ENCODE measurements at places on chromosomes 11 and 22.

DNA sequence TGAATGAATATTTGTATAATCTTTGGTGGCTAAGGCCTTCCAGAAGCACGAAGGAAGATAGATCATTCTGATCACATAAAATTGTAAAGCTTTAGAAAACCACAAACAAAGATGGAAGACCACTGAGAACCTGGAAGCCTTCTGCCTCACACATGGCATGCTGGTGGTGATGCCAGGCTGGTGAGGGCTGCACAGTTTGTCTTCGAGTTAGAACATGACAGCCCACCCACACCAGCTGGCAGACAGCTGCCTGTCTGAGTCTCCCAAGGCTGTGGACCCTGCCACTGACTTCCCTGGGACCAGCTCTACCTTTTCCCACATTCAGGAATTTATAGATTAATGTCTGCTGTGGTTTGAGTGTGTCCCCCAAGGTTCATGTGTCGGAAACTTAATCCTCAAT, 48.8 kb upstream of the B3GAT1 start:
- no peak for DNase-seq

GRCh38 chr22:22936180-22936914, 48.7 kb downstream of the IGLL5 start:
- no peak for DNase-seq

- no peak for DNase-seq
Measured at GRCh38 chr11:46858920-46859546, 13.0 kb upstream of the CKAP5 start.

- no peak for DNase-seq
Measured at GRCh38 chr11:72908032-72908676, 93.9 kb downstream of the ATG16L2 start.

GRCh38 chr11:11669233-11669846, 47.5 kb upstream of the GALNT18 start:
- DNase-seq = no peak

DNA sequence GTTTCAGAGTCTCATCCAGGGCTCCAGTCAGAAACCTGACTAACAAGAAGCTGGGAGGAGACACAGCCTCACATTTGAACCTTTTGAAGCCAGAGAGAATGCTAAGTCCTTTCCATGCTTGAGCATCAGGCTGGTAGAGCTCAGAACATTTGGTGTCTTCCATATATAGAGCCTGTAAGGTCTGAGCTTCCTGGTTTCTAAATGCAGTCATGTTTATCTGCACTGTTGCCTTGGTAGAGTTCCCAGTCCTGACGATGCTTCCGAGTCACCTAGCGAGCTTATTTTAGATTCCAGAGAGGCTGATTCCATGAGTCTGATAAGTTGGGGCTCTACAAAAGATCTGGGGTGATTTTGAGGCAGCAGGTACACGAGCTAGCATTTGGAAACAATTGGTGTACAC, 68.4 kb upstream of the SORL1 start:
- DNase-seq = no peak

GRCh38 chr22:32499666-32500065, 25.1 kb downstream of the FBXO7 start:
- DNase-seq = no peak

DNA sequence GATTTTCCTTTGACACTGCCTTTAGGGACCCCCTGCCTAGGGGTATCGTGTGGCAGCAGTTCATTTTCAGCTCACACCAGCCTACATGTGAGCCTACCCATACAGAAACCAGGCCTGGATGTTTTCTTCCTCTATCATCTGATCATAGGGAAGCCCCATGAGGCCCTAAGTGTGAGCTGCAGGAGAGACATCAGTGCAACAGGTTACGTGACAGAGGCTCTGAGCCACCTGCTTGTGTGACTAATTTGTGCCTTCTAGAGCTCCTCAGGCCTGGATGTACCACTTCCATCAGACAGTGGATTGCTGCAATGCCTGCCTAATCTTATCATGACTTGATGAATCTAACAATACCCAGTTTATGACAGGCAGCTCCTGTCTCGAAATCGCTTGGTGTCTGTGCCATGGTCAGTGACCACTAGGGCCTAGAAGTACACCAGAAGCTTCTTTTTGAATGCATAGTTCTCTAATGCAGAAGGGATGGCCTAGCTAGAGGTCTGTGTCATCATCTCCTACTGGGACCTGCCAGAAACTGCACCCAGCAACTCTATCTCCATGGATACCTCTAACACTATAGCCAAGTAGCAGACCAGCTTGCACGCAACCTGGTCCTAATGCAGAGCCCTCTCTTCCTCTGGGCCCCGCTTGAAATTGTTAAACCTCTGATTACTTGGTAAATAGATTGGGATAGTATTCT, 109.7 kb upstream of the CLPB start:
- no peak for DNase-seq
